Stimulated activated CD8-positive, alpha-beta memory T cell treated with anti-CD3 and anti-CD28 coated beads, Interleukin-4, amount 100 ng/mL, for 4 hours (primary cell): ENCODE measurements at places on chromosomes 6 and 20.

DNA sequence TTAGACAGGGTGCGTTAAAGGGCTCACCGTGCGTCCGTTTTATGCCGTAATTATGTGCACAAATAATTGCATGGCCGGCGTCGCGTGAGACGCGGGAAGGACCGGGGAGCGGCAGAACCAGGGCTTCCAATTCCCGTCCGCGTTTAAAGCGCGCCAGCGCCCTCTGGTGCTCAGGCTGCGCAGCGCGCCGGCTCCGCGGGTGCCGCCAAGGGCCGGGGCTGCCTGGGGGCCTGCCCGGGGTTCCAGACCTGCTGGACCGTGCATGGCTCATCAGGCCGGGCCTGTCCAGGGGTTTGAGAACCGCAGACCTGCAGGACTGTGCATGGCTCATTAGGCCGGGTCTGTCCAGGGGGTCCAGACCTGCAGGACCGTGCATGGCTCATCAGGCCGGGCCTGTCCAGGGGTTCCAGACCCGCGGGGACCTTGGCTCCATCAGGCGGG, 369.0 kb downstream of the THBS2 start:
- DNase-seq: peak; percentile 45

DNA sequence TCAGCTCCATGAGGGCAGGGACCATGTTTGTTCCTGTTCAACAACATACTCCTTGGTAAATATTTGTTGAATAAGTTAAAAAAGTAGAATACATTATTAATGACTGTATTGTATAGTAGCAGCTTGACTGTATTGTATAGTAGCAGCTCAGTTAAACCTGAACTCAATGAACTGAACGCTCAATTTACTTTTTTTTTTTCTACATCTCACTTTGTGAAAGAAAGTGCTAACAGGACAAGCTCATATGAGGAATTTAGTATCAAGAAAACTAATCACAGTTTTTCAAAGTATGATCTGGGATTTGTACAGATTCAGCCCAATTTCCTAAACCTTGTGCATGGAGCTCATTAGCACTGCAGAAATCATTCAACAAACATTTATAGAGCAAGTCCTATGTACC, 38.8 kb upstream of the NR2E1 start:
- no peak for DNase-seq

DNA sequence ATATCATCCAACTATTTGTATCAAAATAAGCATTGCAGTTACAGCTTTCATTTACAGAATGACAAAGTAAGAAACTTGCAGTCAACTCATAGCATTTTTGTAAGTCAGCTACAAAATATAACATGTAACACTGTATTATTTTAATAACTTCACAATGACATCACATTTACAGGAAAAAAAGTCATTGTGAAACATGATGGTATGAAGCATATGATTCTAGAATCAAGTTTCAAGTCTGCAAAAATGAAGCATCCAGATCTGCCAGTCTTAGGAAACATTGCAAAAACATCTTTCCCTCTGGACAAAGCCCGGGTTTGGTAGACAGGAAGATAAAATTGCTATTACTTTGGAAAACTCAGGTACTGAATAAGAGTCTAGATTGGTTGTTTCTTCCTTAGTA, 263.9 kb upstream of the NT5E start:
- DNase-seq: no peak

DNA sequence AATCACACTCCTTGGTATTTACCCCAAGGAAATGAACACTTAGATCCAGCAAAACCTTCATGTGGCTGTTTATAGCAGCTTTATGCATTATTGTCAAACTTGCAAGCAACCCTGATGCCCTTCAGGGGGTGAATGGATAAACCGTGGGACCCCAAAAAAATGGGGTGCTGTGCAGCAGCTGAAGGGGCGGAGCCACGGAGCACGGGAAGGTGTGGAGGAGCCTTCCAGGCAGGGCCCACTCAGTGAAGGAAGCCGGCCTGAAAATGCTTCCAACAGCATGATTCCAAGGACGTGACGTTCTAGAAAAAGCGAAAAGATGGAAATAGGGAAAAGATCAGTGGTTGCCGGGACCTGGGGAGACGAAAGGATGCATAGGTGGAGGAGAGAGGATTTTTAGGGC, 25.6 kb upstream of the FRMD1 start:
- no peak for DNase-seq

GRCh38 chr6:1767481-1768246, 157.9 kb downstream of the FOXC1 start:
- no peak for DNase-seq

DNA sequence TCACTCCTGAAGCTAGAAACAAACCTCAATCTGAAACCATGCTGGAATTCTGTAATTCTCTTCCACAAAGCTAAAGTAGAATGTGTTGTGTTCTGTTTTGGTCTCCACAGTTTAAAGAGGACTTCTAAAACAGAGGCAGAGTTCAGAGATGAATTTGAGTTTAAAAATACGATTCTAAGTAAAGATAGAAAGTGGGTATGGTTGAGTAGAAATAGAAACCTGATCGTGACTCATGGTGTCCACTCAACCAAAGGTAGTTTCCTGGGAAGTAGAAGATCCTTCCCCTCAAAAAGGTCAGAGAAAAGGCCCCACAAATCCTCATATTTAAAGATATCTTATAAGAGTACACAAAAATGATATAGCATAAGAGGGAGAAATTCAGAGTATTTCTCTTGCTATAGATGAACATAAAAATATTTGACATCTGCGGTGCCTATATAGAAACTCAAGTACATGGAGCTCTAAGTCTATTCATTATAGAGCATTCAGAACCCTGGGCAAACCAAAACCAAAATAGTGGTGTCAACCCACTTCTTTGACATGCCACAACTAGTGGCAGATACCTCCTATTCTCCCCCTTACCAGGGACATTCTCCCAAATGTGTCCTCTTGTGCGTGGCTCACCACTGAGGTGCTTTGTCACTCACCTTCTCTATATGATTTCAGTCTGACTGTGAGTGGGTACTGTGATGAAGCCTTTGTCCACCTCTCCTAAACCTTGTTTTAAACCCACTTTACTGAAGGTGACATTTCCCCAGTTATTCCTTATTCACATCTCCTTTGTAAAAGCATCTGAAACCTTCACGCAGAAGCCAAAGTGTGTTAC, 84.5 kb downstream of the PLCB1 start:
- no peak for DNase-seq

DNA sequence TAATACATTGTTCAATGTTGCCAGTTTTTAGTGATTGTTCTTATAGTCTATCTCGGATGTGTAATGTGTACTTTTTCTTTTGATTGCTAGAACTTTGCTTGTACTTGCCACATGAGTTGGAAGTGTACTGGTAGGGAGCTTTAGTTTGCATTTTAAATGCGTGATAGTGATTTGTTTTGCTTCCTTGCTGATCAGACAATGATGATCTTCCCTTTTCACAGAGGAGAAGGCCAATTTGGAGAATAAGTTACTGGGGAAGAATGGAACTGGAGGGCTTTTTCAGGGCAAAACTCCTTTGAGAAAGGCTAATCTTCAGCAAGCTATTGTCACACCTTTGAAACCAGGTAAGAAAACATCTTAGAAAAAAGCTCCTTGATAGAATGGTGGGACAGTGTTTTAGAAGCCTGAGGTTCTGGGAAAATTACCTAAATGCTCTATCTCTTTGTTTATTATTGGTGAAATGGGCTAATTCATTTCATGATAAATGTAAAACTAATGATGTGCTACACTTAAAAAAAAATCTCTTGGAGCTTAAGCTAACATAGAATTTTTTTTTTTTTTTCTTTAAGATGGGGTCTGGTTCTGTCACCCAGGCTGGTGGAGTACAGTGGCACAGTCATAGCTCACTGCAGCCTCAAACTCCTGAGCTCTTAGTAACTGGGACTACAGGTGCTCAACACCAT, 20.9 kb downstream of the TPX2 start:
- DNase-seq: no peak
